ENCODE measurements at places on chromosomes 5 and 9. TPM values are rescaled to one million over a fixed set of nuclear protein-coding genes. Genes with fewer than 3 reads are reported as not detected.
A peak's percentile ranks its signal among the peaks of the same experiment; 100 is the strongest.

Gene RNF208
- not detected for polyA plus RNA-seq

DNA sequence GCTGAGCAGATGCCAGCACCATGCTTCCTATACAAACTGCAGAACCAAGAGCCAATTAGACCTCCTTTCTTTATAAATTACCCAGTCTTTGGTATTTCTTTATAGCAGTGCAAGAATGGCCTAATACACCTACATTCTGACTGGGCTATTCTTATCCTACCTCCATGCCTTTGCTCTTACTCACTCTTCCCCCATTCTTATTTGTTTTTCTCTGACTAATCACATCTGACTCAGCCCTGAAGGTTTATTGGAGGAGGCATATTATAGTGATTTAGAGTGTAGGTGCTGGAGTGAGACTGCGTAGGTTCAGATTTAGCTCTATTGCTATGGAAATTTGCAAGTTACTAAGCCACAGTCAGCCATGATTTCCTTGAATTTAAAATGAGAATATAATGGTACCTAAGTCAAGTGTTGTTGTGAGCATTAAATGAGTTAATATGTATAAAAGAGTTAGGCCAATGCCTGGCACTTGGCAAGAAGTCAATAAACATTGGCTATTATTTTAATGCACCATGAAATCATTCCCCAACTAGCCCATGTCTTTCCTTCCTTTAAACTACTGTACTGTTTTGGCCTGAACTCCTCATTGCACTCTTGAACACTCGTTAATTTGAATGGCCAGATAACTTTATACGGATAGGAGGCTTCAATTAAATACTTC, 531.2 kb upstream of the ZNF608 start:
- no peak for DNase-seq
- no peak overlapping the region for H3K27ac ChIP-seq
- no peaks in the 10 kb centered on the region for H3K4me1 ChIP-seq
- no peaks in the 10 kb centered on the region for H3K27me3 ChIP-seq

- H3K27ac ChIP-seq = no peak overlapping the region
- H3K36me3 ChIP-seq = no peaks in the 10 kb centered on the region
- no peak overlapping the region for H3K4me3 ChIP-seq
- H3K27me3 ChIP-seq = peaks cover 4% of the 10 kb centered on the region
- no peak for DNase-seq
These were observed 18.2 kb upstream of the WDR38 start for GRCh38 chr9:124835026-124835557.

DNA sequence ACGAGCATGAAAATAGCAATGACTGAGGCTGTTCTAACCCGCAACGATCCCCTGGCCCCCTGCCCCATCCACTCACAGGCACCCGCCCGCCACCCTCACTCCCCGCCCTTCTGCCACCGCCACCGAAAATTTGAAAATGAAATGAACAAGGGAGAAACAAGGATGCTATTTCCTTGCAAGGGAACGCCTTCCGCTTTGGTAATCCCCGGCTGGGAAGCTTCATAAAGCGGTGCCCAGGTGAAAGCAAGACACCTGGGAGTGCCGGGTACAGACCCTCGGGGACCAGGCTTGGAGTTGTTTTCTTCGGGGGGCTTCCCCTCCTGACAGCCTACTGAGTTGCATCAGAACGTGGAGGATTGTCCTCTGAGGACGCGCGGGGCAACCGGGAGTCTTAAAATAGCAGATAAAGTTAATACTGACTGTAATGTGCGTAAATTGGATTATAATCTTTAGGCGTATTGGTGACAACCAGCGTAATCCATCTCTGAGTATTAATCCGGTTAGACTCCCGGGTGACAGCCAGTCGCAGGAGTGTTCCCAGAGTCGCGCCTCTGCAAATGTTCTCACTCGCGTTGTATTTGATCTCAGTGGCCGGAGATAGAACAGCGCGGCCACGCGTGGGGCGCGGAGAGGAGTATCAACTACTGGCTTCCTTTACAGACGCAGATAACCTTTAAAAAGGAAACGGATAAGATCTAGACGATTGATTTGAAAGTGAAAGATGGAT, 885 bp upstream of the MLLT3 start:
- H3K36me3 ChIP-seq = no peaks in the 10 kb centered on the region
- no peaks in the 10 kb centered on the region for H3K27me3 ChIP-seq
- DNase-seq = peak; percentile 78

Gene ADGRV1
- not detected for polyA plus RNA-seq

Gene DDX4
- polyA plus RNA-seq = not detected

DNA sequence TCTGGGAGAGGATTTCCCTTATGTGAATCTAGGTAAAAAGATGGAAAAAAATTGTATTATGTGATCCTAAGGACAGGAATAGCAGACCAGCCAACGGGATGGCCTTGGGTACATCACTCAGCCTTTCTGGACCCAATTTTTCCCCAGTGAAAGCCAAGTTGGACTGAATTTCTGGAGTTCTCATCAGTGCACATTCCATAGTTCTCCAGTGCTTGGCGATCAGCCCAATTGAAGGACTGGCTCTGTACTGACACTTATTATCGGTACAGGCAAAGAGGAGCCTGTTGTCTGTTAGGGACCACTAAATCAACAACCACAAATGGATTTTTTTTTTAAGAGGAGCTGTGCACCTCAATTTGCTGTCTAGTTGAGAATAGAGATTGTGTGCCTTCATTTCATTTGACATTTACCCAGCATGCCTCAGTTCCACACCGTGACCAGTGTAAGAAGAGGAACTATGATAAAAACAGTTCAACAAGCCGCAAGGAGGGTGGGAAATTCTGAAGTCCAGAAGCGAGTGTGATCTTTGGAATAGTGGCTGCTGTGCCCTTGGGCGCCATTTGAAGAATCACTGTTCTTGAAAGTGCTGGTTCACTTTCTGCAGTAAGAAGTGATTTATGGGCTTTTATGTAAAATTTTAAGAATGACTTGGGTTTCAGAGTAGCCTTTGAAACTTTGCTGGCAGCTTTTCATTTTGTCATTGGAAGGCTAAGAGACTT, 8.0 kb downstream of the ARL10 start:
- no peaks in the 10 kb centered on the region for H3K4me1 ChIP-seq
- H3K27ac ChIP-seq = no peak overlapping the region
- no peak overlapping the region for H3K4me3 ChIP-seq
- H3K36me3 ChIP-seq = no peaks in the 10 kb centered on the region

Gene AGXT2
- not detected for polyA plus RNA-seq
